ENCODE measurements at places on chromosomes 4 and X. TPM values are rescaled to one million over a fixed set of nuclear protein-coding genes. Genes with fewer than 3 reads are reported as not detected.

GRCh38 chrX:71652405-71652804 is 14.9 kb upstream of the LOC101059915 start:
- peaks cover 8% of the 10 kb centered on the region for H3K27me3 ChIP-seq
- H3K27ac ChIP-seq: no peak overlapping the region
- H3K4me3 ChIP-seq: no peak overlapping the region
- H3K4me1 ChIP-seq: peaks cover 3% of the 10 kb centered on the region

The OPN1LW gene
- not detected for total RNA-seq

GRCh38 chr4:83240379-83240875 is 44.2 kb downstream of the COQ2 start:
- H3K27ac ChIP-seq: peak overlapping the region; percentile 18

The HTR2C gene
- not detected for total RNA-seq

The HHIP gene
- total RNA-seq: not detected

DNA sequence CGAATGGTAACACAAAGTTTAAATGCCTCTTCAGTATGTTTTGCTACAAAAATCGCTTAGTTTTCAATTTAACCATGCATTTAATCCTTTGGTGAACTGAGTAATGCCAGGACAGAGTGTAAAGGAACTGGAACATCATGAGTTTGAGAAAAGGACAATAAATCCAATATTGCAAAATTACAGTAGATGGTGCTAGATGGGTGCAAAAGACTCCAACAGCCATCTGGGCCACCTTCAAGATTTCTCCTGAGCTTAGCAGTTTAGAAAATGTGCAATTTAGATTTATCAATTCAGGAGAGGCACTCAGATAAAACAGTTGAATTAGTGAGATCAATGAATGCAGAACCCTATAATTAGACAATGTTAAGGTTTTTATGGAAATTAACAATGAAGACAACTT is 33.2 kb upstream of the MID1IP1 start:
- no peak overlapping the region for H3K27ac ChIP-seq
- H3K4me1 ChIP-seq: no peaks in the 10 kb centered on the region
- H3K36me3 ChIP-seq: no peaks in the 10 kb centered on the region

- no peak overlapping the region for H3K4me3 ChIP-seq
- peak; percentile 53 for DNase-seq
- H3K27ac ChIP-seq: no peak overlapping the region
- no peaks in the 10 kb centered on the region for H3K36me3 ChIP-seq
- H3K27me3 ChIP-seq: peaks cover 19% of the 10 kb centered on the region
Observed at GRCh38 chr4:8297691-8298485, 28.3 kb downstream of the HTRA3 start.

DNA sequence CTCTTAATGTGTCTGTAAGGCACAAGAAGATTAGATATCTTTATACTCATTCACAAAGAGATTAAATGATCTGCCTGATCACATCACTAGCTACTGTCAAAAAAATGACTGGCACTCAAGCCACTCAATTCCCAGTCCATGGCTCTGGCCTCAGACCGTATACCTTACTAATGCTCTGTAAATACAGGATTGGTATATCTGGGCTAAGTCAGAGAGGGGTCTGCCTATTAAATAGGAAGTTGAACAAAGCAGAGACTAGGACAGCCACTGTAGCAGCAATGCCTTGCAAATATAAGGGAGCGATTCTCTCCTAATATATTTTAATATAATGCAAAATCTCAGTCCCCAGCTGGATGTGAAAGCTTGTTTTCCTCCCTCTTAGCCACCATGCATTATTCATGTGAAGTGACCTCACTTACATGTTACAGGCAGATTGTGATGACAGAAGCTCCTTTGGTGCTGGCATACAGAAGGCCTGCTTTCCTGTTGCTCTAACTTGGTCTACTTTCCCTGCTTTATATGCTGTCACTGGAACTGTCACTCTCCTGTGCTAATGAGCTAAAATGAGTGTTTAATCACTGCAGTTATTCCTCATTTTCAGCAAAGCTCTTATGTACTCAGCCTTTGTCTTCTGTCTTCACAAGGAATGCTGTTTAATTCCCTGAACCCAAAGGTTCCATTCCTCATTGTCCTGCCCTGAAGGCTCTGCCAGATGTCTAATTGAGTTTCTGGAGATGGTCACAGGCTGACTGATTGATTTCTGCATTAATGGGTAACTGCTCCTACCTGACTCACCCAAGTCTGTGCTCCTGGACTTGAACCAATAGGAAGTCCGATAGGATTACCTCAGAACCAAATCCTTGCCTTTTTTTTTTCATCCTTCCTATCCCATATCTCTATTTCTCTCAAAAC is 578.2 kb downstream of the KLHL13 start:
- H3K4me1 ChIP-seq: no peaks in the 10 kb centered on the region
- no peaks in the 10 kb centered on the region for H3K36me3 ChIP-seq
- no peak for DNase-seq
- peaks cover 2% of the 10 kb centered on the region for H3K27me3 ChIP-seq

The MXRA5 gene
- total RNA-seq: not detected

- H3K27ac ChIP-seq: no peak overlapping the region
- no peaks in the 10 kb centered on the region for H3K4me1 ChIP-seq
- no peaks in the 10 kb centered on the region for H3K36me3 ChIP-seq
- H3K27me3 ChIP-seq: no peaks in the 10 kb centered on the region
- H3K4me3 ChIP-seq: no peak overlapping the region
- DNase-seq: no peak
Observed at GRCh38 chr4:79272761-79273160, 53.1 kb downstream of the NAA11 start.

DNA sequence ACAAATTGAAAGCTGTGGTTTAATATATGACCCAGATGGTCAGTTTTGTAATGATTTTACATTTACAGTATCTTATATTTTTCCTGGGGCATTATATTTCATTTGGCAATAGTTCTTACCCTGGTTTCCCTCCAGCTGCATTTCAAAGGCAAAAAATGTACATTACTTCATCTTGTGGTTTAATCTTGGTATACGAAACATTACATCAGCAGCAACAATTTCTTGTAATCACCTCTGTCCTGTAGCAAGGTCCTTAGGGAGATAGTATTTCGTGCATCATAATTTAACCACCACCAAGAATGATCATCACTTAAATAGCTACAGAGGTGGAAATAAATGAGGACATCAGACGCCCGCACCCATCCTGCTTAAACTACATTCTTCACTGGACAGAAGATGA is 48.8 kb downstream of the HS6ST2 start:
- no peaks in the 10 kb centered on the region for H3K4me1 ChIP-seq
- H3K36me3 ChIP-seq: no peaks in the 10 kb centered on the region
- no peak overlapping the region for H3K27ac ChIP-seq
- no peak overlapping the region for H3K4me3 ChIP-seq
- no peak for DNase-seq
- H3K27me3 ChIP-seq: peaks cover 5% of the 10 kb centered on the region

GRCh38 chr4:105296672-105297071 is 150.0 kb downstream of the TET2 start:
- no peak overlapping the region for H3K4me3 ChIP-seq
- peaks cover 32% of the 10 kb centered on the region for H3K36me3 ChIP-seq

The PCYT1B gene
- total RNA-seq: not detected

The ENOPH1 gene
- 50.3 TPM for total RNA-seq

The SMIM10 gene
- total RNA-seq: 1.4 TPM

The PTTG2 gene
- 1.6 TPM for total RNA-seq

DNA sequence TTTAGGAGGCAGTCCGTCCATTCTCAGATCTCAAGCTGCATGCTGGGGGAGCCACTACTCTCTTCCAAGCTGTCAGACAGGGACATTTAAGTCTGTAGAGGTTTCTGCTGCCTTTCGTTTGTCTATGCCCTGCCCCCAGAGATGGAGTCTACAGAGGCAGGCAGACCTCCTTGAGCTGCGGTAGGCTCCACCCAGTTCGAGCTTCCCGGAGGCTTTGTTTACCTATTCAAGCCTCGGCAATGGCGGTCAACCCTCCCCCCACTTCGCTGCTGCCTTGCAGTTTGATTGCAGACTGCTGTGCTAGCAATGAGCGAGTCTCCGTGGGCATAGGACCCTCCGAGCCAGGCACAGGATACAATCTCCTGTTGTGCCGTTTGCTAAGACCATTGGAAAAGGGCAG is 10.7 kb upstream of the ADH5 start:
- DNase-seq: no peak
- H3K27me3 ChIP-seq: peaks cover 3% of the 10 kb centered on the region
- no peak overlapping the region for H3K4me3 ChIP-seq

The HELT gene
- not detected for total RNA-seq

The CENPVL3 gene
- total RNA-seq: not detected

The SLC4A4 gene
- 3.1 TPM for total RNA-seq

- H3K27ac ChIP-seq: no peak within 1 kb of the TSS
- peak within 1 kb of the TSS; percentile 56 for H3K4me3 ChIP-seq
- peaks cover 7% of the 10 kb centered on the region for H3K27me3 ChIP-seq
- DNase-seq: no peak
- no peaks in the 10 kb centered on the region for H3K4me1 ChIP-seq
Observed at GRCh38 chrX:103376118-103376978, at the start of gene BEX3. TSS of gene BEX3 (plus strand) at chrX:103376538. CDS start at chrX:103377522, 984 bp downstream.

DNA sequence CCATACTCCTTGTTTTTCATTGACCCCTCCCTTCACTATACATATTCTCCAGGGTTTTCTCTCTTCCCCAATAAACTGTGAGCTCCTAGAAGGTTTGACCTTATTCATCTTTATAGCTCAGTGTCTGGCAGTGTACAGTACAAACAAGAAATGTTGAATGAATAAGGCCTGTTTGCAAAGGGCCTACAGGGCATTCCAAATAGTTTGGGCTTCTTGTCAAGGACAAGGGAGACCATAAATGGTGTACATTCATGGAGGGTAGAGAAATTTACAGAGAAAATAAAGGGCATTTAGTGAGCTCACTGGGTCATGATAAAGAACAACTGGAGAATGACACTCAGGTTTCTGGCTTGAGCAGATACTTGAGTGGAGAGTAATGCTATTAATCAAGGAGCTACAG is 47.5 kb upstream of the EIF1AX start:
- H3K36me3 ChIP-seq: peaks cover 6% of the 10 kb centered on the region
- no peak overlapping the region for H3K4me3 ChIP-seq
- no peaks in the 10 kb centered on the region for H3K4me1 ChIP-seq
- no peak for DNase-seq
- H3K27me3 ChIP-seq: peaks cover 5% of the 10 kb centered on the region
- no peak overlapping the region for H3K27ac ChIP-seq

The MOSPD2 gene
- total RNA-seq: 12.8 TPM

DNA sequence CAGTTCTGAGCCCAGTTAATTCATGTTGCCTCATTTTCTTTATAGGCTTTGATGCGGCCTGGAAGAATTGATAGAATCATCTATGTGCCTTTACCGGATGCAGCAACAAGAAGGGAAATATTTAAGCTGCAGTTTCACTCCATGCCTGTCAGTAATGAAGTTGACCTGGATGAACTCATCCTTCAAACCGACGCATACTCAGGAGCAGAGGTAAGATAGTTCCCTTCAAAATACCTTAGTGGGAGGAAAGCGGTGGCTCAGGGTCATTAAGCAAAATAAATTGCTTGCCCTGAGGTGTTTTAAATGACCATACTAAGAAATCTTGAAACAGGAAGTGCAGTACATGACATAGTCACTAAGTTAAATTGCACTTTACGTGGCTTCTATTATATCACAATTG is 140.6 kb upstream of the SPRY1 start:
- H3K4me1 ChIP-seq: peaks cover 34% of the 10 kb centered on the region
- H3K4me3 ChIP-seq: no peak overlapping the region
- peaks cover 4% of the 10 kb centered on the region for H3K36me3 ChIP-seq
- H3K27me3 ChIP-seq: no peaks in the 10 kb centered on the region
- no peak for DNase-seq

DNA sequence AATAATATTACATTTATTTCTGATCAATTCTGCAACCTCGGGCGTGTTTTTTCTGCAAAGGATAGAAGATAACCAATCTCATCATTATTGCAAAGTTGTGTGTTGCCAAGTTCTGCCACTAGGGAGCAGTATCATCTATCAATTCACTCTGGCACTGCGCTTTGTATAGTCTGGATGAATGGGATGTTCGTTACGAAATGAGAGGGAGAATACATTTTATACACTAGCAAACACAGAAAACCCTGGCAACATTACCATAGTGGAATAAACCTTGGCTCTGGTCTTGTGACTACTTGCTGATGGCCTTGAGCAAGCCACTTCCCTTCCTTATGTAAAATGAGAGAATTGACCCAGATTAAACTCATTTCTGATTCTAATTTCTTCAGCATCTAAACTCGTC is 97.5 kb upstream of the ZNF518B start:
- H3K27me3 ChIP-seq: peaks cover 3% of the 10 kb centered on the region
- no peaks in the 10 kb centered on the region for H3K36me3 ChIP-seq
- DNase-seq: peak; percentile 64

DNA sequence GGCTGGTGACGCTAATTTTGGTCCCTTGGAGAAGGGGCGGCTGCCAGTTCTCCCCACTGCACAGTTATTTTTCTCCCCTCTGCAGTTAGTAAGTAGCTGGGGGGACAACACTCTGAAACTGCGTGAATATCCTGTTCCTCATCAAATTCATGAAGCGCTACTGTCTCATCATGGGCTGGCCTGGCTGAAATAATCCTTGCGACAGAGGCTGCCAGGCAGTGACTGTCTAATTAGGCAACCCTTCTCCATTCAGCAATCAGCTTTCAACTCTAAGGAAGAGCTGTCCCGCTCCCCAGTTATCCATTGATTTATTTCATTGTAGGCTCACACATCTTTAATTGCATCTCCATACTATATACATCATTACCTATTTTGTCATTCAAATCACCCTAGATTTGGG is 8.2 kb downstream of the SH3TC1 start:
- no peak for DNase-seq
- H3K27me3 ChIP-seq: no peaks in the 10 kb centered on the region
- H3K4me3 ChIP-seq: no peak overlapping the region
- no peaks in the 10 kb centered on the region for H3K4me1 ChIP-seq
- H3K36me3 ChIP-seq: no peaks in the 10 kb centered on the region

GRCh38 chr4:112895811-112896608 is 153.4 kb upstream of the ANK2 start:
- H3K27me3 ChIP-seq: no peaks in the 10 kb centered on the region
- no peak overlapping the region for H3K4me3 ChIP-seq
- DNase-seq: no peak
- no peaks in the 10 kb centered on the region for H3K36me3 ChIP-seq

The FGF2 gene
- 3.9 TPM for total RNA-seq

DNA sequence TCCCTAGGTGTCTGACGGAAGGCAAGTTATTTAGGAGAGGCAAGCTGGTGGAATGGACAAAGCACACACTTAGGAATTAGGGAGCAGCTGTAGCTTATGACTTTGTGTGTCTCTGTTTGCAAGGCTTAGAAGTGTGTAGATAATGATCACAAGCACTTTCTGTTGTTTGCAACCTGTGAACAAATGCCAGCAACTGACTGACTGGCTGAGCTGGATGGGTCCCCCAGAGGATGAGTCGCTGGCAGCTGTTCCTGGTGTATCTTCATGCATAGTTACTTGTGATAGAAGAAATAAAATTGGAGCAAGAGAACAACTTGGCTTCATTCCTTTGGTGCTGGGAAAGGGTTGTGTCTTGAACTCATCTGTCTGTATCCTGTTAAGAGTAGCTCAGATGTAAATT is 64.2 kb upstream of the BEND4 start:
- H3K4me1 ChIP-seq: no peaks in the 10 kb centered on the region
- DNase-seq: no peak
- peaks cover 3% of the 10 kb centered on the region for H3K27me3 ChIP-seq
- H3K4me3 ChIP-seq: no peak overlapping the region
